ENCODE measurements at places on chromosomes 1 and 21. TPM values are rescaled to one million over a fixed set of nuclear protein-coding genes. Genes with fewer than 3 reads are reported as not detected.

Gene CD244
- not detected for total RNA-seq

Gene NKAIN1
- total RNA-seq, result 0.24 TPM

Gene AIRE
- not detected for total RNA-seq

Gene SAMD13
- total RNA-seq, result 1.3 TPM

Gene BGLAP
- total RNA-seq, result not detected

Gene PGBD5
- total RNA-seq, result under 0.01 TPM
